ENCODE measurements at places on chromosomes 12 and 14. TPM values are rescaled to one million over a fixed set of nuclear protein-coding genes. Genes with fewer than 3 reads are reported as not detected.

The ADGRD1 gene
- not detected for total RNA-seq

The SLC6A15 gene
- total RNA-seq, result not detected

- no peak for DNase-seq
Measured at GRCh38 chr12:223841-224240, 9.9 kb upstream of the SLC6A12 start.

DNA sequence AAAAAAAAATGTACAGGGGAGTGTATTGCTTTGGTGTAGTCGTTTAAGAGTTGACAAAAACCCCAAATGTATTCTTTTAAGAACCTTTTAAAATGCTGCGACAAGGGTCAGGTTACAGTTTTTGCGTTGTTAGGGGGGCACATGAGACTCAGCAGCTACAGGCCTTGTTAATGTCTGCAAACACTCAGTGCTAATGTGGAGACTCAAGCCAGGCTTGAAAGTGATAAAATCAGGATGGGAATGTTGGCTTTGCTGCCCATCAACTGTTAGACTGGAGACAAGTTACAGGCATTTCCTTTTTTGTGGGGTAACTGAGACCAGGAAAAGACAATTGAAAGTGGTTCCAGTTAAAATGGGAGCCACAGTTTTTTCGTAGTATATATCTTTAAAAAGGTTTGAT, 84.8 kb downstream of the PRKCH start:
- DNase-seq, result no peak

- DNase-seq, result no peak
Measured at GRCh38 chr12:27212861-27213260, 31.2 kb upstream of the STK38L start.

GRCh38 chr14:70599345-70599744, 1.1 kb downstream of the MED6 start:
- no peak for DNase-seq

DNA sequence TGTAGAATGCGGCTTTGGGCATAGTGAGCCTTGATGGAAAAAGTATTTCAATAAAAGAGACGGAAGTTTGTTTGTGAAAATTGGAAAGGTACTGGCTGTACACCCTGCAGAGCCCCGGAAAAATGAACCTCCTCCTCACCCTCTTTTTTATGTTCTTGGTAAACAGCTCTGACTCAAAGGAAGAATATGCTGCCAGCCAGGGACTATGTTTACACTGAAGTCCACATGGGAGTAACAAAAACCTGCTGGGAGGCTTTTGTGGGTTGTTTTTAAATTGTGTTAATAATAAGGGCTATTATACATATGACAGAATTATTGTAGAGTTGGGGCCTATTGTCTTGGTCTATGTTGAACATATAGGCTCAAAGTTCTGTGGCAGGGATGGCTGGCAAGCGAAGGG, 70.7 kb downstream of the TTC8 start:
- peak; percentile 67 for DNase-seq
